Fibroblast of skin of right biceps (primary cell): ENCODE measurements at places on chromosomes 7 and 10.

DNA sequence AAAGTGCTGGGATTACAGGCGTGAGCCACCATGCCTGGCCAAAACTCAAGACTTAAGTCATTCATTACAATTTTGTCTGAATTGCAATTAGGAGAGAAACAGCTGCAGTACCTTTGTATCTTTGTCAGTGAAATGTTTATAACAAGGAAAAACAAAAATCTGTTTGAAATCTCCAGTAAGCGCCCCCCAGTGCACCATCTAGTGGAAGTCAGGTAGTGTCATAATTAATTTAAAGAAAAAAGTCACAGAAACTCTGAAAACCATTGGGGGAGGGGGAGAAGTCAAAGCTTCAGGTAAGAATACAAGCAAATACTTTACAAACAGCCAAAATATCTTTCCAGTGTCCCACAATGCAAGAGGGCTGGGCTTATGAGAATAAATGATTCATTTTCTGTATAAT is 2.8 kb downstream of the MPP7 start:
- no peak for DNase-seq

DNA sequence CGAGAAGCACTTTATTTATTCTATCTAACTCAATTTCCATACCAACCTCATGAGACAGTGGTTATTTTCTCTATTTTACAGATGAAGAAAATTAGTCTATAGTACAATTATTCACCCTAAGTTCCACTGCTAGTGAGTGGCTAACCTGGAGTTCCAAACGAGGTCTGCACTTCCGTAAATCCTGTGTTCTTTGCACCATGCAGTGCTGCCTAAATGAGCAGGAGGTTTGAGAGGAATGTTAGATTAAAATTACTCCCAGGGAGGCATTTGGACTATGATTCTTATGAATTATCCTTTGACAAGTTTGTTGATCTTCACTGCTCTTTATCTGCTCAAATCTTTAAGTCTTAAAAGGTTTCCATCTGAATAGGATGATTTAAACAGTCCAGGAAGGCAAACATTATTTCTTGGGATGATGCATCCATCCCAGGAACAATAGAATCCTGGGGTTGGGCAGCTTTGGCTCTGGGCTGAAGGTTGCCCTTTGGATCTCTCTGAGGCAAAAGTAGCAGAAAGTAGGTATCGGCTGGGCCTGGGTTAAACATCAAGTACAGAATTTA is 400.8 kb downstream of the REEP3 start:
- no peak for DNase-seq

DNA sequence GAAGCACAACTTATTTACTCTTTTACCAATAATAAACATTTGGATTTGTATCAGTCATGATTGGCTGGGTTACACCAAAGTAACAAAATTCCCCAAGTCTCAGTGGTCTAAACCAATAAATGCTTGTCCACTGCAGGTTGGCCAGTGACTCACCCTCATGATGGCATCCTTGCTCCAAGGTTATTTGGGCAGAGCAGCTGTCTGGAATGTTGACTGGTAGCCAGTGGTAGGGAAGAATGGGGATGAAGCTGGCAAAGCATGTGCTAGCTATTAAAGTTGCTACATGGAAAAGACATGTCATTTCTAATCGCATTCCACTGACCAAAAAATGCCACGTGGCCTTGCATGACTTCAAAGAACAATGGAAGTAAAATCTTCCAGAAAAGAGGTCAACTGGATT is 1168.7 kb upstream of the CELF2 start:
- no peak for DNase-seq

GRCh38 chr10:119702583-119702982 is 23.3 kb upstream of the INPP5F start:
- no peak for DNase-seq

GRCh38 chr7:82789883-82790609 is 346.5 kb upstream of the CACNA2D1 start:
- peak; percentile 71 for DNase-seq

DNA sequence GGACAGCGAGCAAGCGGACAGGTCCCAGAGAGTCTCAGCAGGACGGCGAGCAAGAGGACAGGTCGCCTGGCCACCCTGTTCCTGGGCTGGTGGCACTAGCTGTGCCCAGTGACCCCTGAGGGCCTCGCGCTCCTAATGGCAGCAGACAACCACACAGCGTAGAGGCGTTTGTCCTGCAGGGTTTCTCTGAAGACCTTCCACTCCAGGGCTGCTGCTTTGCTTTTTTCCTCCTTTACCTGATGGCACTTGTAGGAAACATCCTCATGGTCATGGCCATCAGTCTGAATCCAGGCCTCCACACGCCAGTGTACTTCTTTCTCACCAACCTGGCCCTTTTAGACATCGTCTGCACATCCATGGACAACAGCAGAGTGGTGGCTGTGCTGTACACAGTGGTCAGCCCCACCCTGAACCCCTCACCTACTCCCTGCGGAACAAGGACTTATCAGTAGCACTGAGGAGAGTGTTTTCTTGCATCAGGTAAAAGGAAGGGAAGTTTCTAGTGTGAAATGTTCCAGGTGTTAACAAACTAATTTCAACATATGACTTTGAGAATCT is 27.4 kb downstream of the SCART1 start:
- DNase-seq, result no peak

DNA sequence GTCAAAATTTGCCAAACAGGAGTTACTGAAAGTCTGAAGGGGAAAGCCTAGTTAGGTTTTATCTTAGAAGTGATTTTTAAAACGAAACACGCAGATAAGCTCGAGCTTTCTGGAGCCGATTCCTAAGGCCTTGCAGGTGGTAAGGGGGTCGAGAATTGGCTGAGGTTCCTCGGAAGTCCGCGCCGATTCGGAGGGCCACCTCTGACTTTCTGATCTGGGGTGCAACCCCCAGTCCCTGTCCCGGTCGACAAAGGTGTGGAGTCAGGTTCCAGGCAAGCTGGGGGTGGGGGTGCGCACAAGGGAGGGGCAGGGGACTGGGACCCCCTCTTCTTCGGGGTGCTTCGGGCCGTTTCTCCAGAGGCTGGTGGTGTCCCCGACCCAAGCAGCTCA is 701 bp upstream of the CUL1 start:
- no peak for DNase-seq

- DNase-seq, result no peak
These were observed 364.2 kb downstream of the SFMBT2 start for GRCh38 chr10:7046615-7047014.

- no peak for DNase-seq
These were observed 67.6 kb downstream of the INSIG1 start for GRCh38 chr7:155365146-155365874.

DNA sequence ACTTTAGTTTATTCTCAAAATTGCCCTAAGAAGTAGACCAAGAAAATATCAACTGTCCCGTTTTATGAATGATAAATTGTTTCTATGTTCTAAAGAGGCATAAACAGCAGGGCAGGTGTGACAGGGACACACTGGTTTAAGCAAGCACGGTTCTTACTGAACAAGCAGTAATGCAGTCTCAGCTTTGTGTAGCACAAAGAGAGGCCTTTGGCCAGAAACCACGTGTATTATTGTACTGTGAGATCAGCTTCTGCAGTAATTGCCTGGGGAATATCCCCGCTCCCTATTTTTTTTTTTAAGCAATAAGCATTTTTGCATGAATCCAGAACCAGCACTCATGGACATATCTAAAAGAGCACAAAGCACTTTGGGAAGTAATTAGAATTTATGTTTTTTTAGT is 255.4 kb downstream of the WDR11 start:
- DNase-seq, result no peak

GRCh38 chr10:124291001-124291701 is 127.6 kb downstream of the OAT start:
- DNase-seq, result no peak

- peak; percentile 94 for DNase-seq
These were observed 842 bp upstream of the SKIDA1 start for GRCh38 chr10:21526188-21526859.

GRCh38 chr10:121580276-121581116 is 17.7 kb downstream of the FGFR2 start:
- no peak for DNase-seq

DNA sequence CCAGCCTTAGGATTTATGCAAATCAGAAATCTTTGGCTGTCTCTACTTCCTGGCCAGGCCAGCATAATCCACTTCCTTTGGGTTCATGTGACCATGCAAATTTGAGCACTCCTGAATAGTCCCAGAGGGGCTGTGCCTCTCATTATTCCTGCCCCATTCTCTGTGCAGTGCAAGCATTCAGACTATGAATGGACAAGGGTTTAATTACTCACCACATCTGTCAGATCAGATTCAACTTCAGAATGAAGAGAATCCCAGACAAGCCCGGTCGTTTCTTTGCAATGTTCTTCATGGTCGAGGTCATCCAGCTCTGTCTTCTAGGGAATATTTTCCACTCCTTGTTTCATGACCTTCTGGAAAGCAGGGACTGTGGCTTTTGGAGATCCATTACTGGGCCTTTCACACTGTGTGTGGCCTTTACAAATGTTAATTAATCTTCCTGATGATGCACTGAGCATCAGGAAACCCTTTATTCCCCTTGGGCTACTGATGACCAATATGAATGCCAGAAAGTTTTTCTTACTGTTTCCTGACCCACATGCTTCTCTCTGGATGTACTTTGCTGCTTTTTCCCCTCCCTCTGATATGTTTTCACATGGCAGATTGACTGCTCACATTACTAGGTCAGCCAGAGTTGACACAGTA is 217.6 kb upstream of the TCF7L2 start:
- peak; percentile 56 for DNase-seq

DNA sequence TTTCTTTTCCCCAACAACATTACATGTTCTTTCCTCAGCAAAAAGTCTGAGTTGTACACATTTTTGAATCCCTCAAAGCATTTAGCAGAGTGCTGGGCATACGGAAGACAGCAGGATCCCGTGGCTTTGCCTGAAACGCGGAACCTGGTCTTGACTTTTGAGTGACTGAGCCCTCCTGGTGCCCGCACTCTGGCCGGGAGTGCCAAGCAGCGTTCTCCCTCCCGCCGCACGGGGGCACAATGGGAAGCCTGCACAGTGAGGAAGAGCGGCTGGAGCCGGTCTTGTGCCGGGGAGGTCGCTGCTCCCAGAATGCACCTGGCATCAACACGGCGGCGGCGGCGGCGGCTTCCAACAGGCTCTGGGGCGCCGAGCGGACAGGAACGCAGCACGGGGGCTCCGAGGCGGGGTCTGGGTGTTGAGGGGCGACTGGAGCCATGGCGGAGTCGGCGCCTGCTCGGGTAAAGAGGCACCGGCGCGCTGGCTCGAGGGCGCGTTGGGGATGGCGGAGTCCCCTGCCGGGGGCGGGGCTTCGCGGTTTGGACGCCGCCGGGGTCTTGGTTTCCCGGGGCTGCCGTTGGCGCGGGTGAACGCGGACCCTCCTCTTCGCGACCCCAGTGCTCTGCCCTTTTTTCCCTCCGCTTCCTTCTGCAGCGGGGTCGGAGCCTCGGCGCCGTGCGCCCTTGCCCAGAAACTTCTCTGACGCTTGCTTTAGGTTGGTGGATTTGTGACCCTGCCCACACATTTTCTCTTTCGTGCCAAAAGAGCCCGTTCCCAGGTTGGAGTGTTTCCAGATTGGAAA is at the start of gene ZNF212:
TSS of gene ZNF212 (plus strand) at position 307 of the 799 bp plus-strand sequence. CDS start at position 435, 128 bp downstream.
- DNase-seq, result peak; percentile 87

DNA sequence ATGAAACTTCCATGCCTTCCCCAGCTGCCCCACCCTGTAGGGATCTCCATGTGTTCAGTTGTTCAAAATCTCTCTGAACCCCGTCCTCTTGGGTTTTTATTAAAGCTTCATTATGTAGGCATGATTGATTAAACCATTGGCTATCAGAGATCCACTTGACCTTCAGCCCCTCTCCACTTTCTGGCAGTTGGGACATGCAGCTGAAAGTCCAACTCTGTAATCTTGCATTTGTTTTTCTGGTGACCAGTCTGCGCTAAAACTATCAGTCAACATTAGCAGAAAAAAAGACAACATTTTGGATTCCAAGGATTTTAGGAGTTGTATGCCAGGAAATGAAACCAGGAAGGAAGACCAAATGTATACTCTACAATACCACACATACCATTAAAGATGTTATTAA is 1115.1 kb downstream of the XPNPEP1 start:
- no peak for DNase-seq

DNA sequence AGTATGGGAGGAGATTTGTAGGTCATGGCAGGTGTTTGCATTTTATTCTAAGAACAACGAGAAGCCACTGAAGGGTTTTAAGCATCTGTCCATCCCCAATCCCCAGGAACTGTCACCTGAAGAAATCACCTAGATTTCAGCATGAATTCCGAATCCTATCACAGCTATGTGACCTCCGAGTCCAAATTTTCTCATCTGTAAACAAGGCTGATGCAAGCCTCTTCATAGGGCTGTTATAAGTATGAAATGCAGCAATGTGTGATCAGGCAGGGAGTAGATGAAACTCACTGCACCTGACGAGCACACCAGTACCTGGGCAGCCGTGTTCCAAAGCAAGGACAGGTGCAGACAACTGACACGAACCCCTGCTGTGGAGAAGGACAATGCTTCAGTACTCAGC is 14.0 kb downstream of the HABP2 start:
- no peak for DNase-seq

DNA sequence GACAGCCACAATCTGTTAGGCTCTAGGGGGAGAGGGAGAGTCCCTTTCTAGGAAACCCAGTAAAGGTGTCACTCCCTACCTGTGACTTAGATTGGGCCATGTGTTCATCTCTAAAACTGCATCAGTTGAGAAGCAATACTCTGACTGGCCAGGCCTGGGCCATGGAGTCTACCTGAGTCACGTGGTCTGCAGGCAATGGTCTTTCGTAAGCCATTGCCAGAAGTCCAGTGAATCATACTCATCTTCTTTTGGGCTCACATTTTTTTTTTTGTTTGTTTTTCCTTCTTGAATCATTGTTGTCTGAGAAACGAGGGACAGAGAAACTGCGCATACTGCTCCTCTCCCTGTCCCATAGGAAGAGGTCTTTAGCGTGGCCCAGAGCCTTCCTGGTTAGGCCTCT is 215.6 kb downstream of the CCSER2 start:
- DNase-seq, result peak; percentile 10

DNA sequence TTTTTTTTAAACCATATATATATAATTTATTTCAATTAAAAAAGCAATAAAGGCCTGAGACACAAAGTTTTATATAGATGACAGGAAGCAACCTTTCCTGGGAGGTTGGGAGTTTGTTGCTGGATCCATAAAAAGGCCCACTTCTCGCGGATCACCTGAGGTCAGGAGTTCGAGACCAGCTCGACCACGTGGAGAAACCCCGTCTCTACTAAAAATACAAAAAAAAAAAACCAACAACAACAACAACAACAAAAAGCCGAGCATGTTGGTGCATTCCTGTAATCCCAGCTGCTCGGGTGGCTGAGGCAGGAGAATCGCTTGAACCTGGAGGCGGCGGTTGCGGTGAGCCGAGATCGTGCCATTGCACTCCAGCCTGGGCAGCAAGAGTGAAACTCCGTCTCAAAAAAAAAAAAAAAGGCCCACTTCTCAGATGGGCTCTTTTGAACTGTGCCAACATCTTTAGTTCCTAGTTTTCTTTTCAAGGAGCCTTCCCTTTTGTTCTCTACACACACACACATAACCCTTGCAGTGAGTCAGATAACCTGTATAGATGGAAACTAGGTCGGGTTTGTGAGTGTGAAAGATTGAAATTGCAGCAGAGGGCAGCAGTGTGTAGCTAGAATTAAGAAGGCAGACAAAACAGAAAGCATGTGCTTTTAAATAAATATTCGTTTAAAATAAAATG is 1.2 kb upstream of the SMNDC1 start:
- DNase-seq, result peak; percentile 86
